GOT3 (cell line): ENCODE measurements at places on chromosomes 12 and 14.

DNA sequence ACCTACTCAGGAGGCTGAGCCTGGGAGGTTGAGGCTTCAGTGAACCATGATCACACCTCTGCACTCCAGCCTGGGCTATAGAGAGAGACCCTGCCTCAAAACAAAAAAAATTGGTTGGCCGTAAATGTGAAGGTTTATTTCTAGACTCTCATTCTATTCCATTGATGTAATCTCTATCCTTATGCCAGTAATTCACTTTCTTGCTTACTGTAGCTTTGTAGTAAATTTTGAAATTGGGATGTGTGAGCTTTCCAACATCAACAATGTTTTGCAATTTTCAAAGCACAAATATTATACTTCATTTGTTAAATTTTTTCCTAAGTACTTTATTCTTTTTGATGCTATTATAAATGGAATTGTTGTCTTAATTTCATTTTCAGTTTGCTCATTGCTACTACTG lies 24.6 kb downstream of the LIN52 start:
- DNase-seq: no peak

- no peak for DNase-seq
Measured at GRCh38 chr14:20416223-20416622, 2.9 kb upstream of the TEP1 start.

DNA sequence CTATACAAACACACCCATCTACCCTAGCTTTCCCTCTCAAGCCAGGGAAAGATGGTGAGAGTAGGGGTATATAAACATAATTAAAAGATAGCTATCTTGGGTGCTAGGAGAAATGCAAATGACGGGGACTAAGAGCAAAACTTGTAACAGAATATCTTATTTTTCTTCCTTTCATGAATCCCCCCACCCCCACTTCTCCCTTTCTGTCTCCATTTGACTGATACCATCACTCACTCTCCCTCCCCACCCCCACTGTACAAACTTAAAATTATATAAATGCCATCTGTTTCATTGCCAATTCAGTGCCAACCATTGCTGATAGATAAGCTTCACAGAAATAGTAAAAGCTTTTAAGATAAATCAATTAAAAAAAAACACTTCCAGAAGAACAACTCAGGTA lies 268.6 kb downstream of the SLC6A15 start:
- no peak for DNase-seq

- no peak for DNase-seq
Measured at GRCh38 chr14:34081101-34081575, 130.3 kb upstream of the EGLN3 start.

DNA sequence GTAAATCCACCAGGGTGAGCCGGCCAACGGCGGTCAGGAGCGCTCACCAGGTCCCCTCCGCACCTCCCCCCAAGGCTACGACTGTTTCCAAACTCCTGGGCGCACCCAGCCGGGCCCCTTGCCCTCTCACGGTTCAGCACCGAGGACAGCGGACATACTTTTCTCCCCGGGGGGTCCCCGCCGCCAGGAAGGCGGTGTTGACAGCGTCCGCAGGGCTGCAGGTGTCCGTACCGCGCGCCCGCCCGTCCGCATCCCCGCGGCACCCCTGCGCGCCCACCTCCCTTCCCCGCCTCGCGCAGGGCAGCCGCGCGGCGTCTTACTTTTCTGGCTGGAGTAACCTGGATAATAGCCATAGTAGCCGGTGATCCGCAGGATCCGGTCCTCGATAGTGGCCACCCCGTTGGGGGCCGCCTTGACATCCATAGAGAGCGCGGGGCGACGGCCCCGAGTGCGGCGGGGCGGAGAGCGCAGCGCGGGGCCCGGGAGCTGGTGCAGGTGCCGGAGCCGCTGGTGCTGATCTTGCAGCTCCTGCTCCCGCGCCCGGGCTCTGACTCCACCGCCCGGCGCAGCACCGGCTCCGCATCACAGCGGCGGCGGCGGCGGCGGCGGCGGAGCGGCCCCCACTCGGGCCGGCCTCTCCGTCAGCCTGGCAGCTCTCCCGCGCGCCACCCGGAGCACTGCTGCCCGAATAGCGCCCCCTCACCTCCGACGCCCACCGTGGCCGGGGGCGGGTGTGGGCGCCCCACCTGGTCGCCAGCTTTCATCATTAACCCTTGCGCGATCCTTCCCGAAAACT lies at the start of gene SLC35F4:
Gene SLC35F4 (minus strand): TSS at position 690 of the 796 bp plus-strand sequence.
- no peak for DNase-seq

- no peak for DNase-seq
Measured at GRCh38 chr12:52977170-52977569, 28.3 kb downstream of the KRT18 start.

- no peak for DNase-seq
Measured at GRCh38 chr14:76957224-76957891, 71.2 kb downstream of the IRF2BPL start.

DNA sequence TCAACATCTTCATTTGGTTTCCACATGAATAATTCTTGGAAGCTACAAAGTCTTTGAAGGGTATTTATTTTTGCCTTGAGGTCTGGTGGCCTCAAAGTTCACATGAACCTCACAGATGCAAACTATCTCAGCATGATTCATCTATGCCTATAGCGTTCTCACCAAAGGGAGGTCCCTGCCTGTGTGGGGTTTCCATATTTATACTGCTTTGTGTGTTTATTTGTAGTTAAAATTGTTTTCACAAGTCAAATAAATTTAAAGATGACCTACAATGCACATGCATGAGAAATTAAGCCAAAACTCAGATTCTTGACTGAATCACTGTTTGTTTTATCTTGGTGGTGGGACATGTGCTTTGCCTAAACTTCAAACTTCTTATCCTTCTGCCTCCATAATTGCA lies 176.7 kb downstream of the PPM1H start:
- no peak for DNase-seq

GRCh38 chr12:14651371-14651770 lies 45.0 kb downstream of the GUCY2C start:
- no peak for DNase-seq

- DNase-seq: no peak
Measured at GRCh38 chr12:52715416-52715815, 12.1 kb upstream of the KRT77 start.

DNA sequence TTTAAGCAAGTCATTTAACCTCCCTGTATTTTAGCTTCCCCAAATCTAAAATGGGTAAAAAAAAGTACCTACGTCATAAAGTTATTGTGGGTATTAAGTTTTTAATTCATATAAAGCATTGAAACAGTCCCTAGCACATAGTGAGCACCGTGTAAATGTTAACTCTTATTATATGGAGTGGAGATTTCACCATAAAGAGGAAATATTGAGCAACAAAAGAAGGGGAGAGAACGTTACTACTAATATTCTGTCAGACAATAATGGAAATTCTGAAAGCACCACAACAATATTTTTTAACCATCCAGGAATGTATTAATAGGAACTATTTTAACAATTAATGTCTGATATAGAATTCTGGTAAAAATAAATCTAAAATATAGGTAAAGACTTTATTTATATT lies 7.8 kb upstream of the CD163L1 start:
- DNase-seq: no peak

DNA sequence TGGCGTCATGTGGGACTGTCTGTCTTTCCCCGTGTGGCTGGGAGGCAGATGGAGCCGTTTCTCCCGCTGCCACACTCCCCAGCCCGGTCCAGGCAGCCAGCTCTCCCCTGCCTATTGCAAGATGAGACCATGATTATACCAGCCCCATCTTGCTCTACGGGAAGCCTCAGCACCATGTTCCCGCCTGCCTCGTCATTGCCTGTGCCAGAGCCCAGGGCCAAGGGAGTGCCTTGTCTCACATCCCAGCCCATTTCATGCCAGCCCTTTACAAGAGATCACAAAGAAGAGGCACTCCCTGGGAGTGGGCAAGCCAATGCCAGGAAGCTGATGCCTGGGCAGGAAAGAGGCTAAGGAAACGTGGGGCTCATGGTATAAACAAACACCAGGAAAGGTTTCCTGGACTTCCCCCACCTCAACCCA lies 23.9 kb downstream of the GPR68 start:
- no peak for DNase-seq

DNA sequence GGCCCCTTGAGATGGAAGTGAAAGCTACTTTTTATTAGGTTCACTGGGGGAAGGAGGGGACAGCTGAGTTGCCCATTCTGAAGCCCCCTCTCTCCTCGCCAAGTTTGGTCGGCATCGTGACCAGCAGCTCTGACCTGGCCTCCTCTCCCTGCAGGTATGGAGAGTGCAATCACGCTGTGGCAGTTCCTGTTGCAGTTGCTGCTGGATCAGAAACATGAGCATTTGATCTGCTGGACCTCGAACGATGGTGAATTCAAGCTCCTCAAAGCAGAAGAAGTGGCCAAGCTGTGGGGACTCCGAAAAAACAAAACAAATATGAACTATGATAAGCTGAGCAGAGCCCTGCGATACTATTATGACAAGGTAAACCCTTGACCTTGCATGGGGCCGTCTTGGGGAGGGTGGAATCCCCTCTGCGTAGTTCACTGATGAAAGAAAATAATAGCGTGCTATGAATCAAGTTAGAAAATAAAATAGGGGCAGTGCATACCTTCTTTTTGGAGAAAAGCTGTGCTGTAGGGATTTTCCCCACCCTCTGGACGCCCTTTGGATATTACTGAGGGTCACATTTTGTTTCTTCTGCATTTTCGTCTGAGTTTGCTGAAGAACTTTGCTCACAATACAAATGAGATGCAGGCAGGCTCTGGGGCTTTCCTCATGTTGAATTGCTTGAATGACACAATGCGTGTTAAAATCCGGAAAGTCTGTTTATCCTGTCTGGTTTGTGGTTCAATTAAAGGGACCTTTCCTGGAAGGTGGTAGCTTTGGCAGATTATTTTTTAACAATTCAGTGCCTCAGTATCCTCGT lies 29.4 kb downstream of the ELK3 start:
- no peak for DNase-seq

DNA sequence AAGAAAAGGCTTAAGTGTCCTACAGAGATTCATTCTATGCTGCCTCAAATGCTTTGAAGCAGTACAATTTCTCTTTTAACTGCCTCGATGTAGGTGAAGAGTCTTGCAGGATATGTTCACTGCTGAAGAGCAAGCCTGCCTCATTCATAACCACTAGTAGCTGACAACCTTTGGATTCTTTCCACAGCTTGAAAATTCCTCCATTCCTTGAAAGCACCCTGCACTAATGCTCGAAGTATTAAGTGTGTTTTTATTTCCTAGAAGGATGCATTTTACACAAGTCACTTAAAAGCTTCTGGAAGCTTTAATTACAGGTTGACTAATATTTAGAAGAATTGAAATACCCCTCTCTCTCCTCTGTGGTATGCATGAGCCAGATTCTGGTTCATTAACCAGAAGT lies 429.4 kb downstream of the DIO2 start:
- DNase-seq: no peak

GRCh38 chr12:117352206-117352605 lies 9.2 kb downstream of the NOS1 start:
- no peak for DNase-seq

GRCh38 chr12:27781680-27782079 lies 1.6 kb upstream of the MANSC4 start:
- no peak for DNase-seq

GRCh38 chr12:19550626-19551025 lies 111.3 kb downstream of the AEBP2 start:
- DNase-seq: no peak

DNA sequence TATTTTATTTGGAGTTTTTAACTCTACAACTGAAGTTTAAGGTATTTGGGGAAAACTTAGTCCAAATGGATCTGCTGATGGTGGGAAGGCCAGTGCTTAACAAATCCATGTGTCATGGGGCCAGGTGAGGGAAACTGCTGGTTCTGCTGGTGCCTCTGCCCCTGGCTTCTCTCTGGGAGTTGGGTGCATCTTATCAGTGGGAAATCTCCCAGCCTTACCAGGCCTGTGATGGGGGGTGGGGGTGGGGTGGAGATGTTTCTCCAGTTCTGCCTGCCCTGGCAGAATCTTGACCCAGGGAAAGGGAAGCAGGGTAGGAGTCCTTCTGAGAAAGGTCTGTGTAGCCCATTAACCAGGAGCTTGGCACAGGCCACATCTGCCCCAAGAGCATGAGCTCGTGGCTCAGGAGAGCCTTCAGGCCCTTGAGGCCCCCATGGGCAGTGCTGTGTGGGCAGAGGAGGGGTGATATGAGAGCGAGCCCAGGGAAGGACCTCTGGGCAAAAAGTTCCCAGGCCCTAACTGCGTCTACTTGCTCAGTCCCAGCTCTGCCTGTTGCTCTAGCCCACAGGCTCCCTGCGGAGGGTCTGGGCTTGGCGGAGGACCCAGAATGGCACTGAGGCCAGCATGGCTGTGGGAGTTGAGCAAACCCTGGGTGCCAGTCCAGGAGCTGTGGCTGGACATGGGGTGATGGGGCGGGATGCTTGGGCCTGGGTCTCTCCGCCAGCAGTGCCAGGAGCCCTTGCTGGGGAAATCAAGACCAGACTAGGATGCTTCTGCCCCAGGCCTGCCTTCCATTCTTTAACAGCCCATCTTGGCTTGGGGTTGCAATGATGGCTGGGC lies 18.2 kb downstream of the VASH1 start:
- no peak for DNase-seq

DNA sequence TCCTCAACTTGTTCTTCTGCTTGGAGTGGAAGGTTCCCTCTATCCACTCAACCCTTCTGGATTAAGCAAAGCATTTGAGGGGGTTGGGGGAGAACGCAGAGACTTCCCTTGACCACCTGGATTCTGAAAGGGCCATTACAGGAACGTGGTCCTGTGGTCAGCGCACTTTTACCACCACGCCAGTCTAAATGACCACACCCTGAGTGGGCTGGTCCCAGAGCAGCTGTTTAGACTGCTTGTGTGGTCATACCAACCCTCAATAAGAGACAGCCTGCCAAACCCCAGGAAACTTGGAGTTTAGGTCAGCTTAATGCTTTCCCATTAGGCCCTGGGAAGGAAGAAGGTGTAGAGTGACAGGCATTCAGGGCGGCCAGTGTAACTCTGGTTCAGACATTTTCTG lies 165.5 kb upstream of the ATP2B1 start:
- DNase-seq: no peak
